Stimulated activated CD4-positive, alpha-beta T cell treated with anti-CD3 and anti-CD28 coated beads, Interleukin-1b, Interleukin-23, amount 100 ng/mL, for 48 hours (primary cell): ENCODE measurements at places on chromosomes 13 and 19.
A peak's percentile ranks its signal among the peaks of the same experiment; 100 is the strongest.

DNA sequence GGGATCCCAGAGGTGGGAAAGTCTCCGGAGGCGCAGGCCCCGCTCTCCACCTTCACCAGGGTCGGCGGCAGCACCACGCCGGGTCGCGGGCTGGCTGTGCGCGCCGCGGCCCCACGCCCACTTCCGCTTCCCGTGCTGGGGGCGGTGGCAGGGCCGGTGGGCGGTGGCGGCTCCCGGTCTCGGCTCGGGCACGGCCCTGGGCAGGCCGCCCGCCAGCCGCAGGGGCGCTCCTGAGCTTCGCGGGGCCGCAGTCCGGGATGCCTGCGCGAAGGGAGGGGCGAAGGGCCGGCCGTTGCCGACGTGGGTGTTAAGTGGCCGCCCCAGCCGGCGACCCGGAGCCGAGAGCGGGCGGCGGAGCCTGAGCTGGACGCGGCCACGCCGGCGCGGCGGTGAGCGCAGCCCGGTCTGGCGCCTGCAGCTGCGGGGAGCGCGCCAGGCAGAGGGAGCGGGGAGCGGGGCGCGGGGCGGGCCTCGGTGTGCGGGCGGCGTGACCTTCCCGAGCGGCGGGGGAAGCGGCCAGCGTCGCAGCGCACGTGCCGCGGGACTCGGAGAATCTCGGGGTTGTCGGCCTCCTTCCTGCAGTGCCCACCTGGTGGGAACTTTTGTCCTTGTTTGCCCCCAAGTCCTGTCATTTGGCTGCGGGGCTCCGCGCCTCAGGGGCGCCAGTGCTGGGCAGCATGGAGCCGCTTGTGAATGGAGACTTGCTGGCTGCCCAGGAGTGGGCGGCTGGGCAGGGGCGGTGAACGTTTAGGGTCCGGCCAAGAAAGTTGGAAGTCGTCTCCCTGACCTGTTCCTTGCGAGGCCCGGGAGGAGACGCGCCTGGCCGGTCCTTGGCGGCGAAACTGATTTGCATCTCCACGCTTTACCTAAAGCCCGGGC lies at the start of gene SLC25A15:
SLC25A15 (plus strand) TSS at position 337 of the 879 bp plus-strand sequence. CDS start 3,616 bp downstream, outside the sequence.
- DNase-seq: peak; percentile 68

GRCh38 chr19:57363688-57364181 lies 384 bp downstream of the TRAPPC2B start:
- no peak for DNase-seq

DNA sequence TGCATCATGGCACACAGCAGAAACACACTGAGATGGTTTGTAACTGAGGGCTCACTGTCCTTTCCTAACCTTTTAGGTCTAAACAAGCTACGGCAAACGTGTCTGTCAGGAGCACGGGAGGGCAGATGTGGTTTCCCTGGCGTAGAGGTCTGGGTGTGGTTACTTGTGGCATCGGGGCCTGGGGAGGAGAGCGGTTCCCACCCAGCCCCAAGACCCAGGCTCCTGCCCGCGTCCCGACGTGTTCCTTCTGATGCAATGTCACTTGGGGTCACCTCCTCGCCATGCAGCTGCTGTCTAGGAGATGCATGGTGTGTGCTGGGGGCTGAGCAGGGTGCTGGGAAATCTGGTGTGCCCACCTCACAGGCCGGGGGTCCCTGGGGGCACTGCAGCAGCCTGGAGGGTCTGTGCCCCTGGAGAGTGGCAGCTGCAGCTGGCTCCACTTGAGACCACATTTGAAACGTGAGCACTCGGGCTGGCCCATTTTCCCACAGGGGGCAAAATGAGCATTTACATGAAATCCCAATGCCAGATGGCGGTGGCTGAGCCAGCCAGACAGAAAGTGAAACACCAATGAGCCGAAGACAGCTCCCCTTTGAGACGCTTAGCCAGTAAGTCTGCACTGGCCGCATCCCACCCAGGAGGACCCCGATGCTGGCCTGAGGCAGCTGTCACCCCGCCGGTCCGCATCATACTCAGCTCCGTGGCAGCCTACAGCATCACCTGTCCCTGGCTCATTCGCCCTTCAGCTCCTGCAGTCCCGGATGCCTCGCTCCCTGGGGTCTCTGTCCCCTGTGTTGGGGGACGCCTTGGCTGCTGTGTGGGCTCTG lies 22.3 kb upstream of the MYDGF start:
- DNase-seq: no peak

- peak; percentile 81 for DNase-seq
Observed at GRCh38 chr19:11797491-11797890, 832 bp upstream of the ZNF491 start.

DNA sequence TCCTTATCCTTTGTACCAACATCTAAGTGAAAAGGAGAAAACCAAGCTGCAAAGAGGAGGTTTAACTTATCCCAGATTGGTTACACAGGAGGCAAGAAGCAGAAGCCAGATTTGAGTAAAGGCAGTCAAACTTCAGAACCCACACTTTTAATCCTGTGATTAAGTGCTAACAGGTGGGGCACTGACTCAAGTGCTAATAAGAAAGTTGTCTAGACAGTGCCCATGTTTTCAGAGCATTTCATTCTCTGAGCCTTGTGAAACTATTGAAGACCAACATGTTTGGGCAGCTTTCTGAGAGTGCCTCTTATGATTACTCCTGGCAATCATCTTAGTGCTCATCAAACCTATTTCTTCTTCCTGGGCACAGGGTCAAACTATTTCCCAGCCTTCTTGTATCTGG lies 380.8 kb downstream of the KCNRG start:
- DNase-seq: no peak

DNA sequence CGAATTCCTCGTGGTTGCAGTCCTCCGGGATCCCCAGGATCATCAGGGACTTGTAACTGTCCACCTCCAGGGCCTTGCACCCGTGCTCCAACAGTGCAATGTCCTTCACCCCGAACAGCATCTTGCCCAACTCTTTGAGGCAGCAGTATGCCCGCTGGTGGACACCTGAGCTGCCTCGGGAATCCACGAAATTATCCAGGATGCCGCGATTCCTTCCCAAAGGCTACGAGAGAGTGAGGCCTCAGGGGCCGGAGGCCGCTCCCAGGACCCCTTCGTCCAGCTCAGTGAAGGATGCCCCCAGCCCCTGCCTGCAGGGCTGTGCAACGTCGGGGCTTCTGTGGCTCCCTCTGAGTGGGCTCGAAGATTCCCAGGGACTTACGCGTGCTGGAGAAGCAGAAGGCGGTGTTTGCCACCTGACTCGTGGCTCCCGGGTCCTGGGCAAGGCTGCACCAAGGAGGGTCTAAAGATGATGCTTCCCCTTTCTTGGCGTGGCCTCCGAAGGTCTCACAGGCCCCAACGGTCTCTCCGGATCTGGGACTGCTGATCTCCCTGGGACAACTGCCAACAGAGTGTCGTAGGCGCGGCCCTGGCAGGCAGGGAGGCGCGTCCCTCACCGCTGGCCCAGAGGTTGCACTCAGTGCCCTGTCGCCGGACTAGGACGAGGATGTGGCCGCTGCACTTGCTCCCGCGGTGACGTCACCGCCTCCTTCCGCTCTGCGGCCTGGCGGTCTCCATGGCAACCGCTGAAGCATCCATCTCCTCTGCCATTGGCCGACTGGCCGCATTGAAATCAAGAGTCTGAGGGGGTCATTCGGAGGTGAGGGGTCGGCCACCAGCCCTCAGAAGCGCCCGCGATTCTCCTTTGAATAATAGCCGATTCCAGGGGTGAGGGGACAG lies at the start of gene PNMA8C:
PNMA8C (minus strand) TSS at position 698 of the 897 bp plus-strand sequence; CDS start at position 121, 577 bp downstream.
- peak; percentile 48 for DNase-seq

DNA sequence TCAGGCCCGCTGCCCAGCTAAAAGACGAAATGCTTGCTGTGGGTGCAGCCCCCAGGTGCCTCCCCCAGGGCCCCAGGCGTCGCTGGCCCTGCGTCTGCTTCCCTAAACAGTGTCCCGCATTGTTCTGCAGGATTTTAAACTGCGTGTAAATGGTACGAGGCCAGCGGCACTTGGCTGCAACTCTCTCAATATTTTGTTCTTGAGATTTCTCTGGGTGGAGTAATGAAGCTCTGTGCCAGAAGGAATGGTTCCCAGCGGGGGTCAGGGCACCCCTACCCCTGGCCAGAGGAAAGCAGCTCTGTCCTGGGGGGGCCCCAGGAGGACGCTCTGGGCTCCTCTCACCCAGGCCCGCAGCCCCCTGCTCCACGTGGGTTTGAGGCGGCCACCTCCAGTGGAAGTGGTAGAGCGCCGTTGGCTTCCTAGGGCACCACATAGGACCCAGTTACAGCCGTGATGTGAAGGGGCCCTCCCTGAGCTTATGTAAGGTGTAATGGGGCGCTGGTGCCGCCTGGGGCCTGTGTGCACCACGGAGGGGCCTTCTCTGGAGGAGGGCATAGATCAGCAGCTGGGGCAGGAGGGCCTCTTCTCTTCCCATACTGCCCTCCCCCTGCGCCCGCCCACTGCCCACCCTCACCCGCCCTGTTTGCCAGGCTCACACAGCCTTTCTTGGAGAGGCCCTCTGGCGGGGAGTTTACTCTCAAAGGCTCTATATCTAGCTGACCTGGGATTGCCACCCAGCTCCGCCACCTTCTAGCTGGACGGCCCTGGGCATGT lies 19.8 kb downstream of the PAK4 start:
- no peak for DNase-seq

DNA sequence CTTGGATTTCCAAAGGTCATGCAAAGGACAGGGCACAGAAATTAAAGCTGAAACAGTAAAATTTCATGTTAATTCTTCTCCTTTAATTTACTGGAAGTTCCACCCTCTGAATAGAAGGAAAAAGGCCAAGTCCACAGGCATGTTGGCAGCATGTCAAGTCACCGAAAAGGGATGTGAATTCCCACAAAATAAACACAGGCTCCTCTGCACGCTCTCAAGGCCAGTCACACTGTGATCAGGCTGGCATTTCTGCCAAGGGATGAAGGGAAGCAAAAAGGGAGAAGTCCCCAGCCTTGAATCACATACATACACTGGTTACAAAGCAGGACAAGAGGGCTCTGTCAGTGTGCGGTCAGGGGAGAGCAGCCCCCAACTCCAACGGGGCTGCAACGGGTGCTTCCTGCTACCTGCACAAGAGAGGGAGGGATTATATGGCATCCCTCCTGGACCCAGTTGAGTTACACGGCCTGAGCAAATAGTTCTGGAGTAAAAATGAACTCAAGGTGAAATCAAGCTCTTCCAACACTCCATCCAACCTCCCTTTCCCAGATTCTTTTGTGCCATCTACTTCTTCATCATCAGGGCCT lies 6.9 kb downstream of the DCLK1 start:
- no peak for DNase-seq

DNA sequence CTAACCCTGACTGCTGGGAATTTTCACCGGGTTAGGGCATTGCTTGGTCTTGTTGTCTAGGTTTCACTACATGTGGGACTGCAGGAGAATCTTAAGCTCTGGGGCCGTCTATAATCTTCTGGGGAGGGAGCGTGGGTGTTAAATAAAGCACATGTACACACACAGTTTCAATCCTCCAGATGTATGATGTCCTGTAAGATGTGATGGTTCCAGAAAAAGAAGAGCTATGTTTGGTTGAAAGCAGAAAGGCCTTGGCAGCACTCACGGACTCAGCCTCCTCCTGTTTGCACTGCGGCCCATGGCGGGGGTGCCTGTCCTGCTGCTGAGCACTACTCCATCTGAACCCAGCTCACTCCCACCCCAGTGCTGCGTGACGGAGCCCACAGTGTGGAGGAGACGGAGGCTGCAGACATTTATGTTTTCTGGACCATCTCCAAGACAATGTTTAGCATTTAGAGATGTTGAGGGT lies 343.5 kb downstream of the TEX29 start:
- DNase-seq: no peak

GRCh38 chr19:38685666-38686529 lies 38.4 kb downstream of the ACTN4 start:
- DNase-seq: no peak

GRCh38 chr19:12802267-12803106 lies 618 bp downstream of the THSD8 start:
- no peak for DNase-seq

DNA sequence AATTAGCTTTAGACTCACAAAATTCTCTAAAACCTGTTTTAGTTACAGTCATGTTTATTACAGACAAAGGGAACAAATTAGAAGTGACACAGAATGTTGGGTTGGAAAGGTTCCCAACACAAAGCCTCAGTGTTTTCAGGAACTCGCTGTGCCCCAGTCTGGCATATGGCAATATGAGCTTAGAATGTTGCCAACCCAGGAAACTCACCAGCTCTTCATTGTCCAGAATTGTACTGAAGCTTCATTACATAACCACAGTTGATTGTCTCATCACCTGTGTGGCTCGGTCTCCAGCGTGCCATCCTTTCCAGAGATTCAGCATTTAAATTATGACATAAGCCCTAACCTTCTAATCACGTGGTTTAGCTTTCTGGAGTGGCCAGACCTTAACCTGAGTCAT lies 19.1 kb downstream of the ZNF264 start:
- no peak for DNase-seq

DNA sequence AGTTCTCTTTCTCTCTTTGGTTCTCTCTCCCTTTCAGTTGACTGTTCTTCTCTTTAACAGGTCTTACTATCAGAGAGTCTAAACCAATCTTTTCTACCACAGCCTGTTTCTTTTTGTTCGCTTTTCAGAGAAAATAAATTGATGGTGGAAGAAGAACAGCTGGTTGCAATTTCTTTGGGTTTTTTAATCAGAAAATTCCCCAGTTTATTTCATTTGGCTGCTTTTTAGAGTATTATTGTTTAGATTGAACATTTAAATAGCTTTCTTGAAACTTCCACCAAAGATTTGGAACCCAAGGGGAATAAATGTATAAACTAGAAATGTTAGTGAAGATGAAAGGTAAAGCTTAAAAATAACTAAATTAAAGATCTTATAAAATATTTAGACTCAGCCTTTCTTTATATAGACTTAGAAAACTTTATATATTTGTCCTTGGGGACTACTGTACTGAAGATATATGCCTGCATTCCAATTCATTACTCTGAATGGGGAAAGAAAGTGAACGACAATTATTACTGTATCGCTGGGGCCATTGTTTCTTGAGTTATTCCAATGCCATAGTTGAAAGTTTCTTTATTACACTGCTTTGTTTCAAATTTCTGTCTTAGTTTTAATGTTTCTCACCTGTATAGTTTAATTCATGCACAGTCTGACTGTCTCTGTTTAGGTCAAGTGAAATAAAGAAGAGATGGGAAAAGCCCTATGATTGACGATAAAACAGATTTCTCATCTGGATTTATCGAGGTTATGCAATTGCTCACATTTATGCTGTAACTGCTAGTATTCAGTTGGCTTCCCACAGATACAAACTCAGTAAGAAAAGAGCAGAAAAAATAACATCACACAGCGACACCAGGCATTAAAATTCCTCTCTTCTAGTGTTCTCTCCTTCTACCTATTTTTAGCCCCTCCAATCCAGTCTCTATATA lies 169.4 kb upstream of the CSNK1A1L start:
- DNase-seq: no peak

DNA sequence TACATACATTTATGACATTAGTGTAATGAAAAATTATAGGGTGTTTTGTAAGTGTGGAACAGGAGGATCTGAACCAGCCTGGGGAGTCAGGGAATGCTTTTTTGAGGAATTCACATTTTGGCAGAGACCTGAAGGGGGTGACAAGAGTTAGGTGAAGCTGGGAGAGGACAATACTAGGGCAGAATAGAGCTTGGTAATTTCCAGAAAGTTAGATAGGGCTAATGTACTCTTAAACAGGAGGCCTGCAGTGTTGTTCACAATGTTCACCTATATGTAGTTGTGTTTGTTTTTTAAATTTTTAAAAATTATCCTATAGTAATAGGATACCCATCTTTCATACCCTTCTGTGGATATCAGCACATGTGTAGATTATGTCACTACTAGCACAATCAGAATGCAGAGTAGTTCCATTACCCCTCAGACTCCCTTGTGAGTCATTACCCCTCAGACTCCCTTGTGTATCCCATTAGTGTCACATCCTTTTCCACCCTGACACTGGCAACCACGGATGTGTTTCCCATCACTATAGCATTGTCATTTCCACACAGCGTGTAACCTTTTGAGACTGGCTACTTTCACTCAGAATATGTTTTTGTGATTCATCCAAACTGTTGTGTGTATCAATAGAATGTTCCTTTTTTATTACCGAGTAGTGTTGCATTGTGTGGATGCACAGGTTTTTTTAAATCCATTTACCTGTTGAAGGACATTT lies 43.1 kb downstream of the PCCA start:
- DNase-seq: peak; percentile 76
